ENCODE measurements at places on chromosomes 4 and X.
A peak's percentile ranks its signal among the peaks of the same experiment; 100 is the strongest.

DNA sequence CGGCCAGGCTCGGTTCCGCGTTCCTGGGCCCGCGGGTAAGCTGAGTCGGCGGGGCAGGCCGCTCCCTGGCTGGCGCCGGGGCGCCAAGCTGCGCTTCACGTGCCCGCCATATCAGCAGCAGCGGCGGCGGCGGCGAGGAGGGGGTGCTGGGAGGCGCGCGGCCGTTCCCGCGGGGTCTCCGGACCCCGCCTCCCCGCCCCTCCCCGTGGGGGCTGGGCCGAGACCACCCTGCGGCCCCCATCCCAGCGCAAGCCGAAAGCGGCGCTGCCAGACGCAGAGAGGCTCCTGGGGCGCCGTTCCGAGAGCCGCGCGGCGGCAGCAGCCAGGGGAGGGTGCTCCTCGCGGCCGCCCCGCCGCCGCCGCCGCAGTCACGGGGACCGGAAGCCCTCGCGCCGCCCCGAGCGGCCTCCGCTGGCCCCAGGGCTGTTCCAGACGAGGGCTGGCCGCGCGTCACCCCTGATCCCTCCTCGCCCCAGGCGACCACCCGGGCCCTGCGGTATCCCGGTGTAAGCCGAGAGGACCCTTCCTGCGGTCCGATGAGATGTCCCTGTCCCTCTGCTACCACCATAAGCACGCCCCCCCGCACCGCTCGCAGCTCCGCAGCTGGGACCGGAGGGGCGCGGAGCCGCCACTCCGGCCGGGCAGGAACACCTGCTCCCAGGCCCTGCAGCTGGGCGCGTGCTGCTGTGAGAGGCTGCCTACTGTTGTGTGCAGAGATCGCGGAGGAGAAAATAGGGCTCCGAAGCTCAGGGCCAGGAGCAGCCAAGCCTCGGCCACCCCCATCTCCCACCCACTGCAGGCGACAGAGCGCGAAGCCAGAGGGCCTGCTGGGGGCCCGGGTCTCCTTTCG lies 7.5 kb upstream of the BCOR start:
- DNase-seq, result no peak

GRCh38 chrX:50117476-50117875 lies 83.3 kb downstream of the AKAP4 start:
- DNase-seq, result no peak

- DNase-seq, result no peak
Observed at GRCh38 chr4:156006192-156006591, 52.5 kb upstream of the CTSO start.

- DNase-seq, result peak; percentile 65
Observed at GRCh38 chr4:82776925-82777542, 21.6 kb downstream of the SCD5 start.

DNA sequence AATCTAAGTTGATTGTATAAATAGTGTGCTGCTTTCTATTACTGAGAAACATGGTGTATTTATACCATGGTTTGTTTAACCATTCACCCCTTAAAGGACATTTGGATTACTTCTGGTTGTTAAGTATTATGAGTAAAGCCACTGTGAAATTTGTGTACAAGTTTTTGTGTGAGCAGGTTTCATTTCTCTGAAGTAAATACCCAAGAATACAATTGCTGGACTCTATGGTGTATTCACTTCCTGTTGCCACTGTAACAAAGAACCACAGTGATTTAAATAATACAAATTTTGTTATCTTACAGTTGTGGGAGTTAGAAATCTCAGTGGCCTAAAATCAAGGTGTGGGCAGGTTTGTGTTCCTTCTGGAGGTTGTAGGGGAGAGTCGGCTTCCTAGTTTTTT lies 869.6 kb downstream of the CCSER1 start:
- DNase-seq, result no peak

- peak; percentile 48 for DNase-seq
Observed at GRCh38 chr4:60805500-60806313, 394.4 kb upstream of the ADGRL3 start.

GRCh38 chr4:122584519-122584918 lies 36.3 kb downstream of the IL21 start:
- peak; percentile 84 for DNase-seq

DNA sequence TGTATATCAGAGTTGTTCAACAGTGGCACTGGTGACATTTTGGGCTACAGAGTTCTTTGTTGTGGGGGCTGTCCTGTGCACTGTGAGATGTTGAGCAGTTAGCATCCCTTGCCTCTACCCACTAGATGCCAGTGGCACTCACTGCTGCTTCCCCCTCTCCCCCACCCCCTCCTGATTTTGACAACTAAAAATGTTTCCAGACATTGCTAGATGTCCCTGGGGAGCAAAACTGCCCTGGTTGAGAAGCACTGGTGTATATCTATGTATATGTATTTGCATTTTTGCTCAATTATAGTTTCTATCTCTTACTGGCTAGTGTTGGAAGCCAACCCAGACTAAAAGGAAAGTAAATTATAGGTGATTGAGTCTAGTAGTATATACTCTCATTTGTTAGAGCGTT lies 2.4 kb downstream of the TMEM131L start:
- DNase-seq, result no peak

GRCh38 chrX:19658030-19658429 lies 142.7 kb upstream of the MAP3K15 start:
- no peak for DNase-seq

GRCh38 chr4:98583265-98583664 lies 75.1 kb downstream of the TSPAN5 start:
- no peak for DNase-seq

DNA sequence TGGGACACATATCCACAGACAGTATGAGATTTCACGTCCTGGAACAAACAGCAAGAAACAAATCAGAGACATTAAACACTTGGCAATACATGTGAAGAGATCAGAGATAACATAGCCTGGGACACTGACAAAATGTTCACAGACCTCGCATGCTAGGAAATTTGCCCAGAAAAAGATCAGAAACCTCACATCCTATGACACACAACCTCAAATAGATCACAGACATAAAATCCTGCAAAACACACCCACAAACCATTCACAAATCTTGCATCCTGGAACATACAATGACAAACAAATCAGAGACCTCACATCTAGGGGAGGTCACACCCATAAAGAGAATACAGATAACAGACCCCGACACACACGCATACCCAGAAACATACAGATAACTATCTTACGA lies 18.0 kb downstream of the SUV39H1 start:
- DNase-seq, result no peak

DNA sequence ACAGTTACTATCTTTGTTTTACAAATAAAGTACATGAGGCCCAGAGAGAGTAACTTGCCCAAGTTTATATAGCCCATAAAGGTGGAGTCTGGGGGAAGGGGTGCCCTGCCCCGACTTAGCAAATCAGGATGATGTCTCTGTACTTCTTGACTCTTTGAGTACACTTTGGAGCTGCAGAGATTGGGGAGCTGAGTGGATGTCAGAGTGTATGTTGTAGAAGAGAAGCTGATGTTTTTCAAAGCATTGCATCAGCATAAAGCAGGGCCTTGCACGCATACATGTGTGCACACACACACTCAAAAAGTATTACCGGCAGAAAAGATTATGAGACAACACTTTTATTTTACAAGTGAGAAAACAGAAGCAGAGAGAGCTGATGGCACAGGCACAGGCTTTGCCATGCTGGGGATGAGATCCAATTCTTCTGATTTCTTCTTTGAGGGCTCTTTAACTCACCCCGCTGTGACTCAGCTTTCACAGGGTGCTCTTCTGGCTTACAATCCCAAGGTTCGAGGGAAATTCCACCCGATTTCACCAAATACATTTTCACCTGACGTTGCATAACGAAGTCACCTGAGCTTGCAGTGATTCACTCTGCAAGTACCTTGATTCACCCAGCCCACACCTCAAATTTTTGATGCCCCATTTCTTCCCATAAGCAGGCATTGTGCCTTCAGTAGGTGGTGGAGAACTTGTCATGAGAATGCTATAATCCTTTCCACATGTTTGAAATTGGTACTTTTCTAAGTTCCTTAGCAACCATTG lies 292.8 kb upstream of the BOD1L1 start:
- DNase-seq, result peak; percentile 50

GRCh38 chrX:84248226-84248625 lies 60.2 kb upstream of the RPS6KA6 start:
- DNase-seq, result peak; percentile 19

DNA sequence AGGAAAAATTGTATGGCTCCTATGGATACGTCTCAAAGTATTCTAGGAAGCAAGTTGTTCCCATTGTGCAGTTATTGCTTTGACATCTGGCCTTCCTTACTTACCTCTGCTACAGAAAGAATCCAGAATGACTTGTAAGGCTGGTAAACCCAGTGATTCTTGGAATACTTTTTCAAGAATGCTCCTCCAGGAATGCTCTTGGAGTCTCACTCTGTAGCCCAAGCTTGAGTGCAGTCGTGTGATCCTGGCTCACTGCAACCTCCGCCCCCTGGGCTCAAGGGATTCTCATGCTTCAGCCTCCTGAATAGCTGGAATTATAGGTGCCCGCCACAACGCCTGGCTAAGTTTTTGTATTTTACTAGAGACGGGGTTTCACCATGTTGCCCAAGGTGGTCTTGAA lies 38.1 kb downstream of the GAB1 start:
- DNase-seq, result no peak

DNA sequence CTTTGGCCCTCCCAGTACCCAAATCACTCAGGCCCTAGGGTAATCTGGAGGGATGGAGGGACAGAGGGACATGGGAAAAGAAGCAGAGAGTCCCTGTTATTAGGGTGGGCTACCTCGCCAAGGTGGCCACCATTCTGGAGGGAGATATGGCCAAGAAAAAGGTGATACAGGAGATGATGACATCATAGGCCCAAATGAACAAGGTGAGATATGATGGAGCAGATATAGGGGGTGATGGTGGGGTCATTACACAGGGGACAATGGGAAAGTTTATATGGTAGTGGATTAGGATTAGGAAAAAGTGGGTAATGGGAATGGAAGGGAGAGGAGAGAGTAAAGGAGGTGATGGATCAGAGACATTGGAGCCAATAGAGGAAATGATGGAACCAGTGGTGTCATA lies 12.9 kb upstream of the SYP start:
- no peak for DNase-seq

DNA sequence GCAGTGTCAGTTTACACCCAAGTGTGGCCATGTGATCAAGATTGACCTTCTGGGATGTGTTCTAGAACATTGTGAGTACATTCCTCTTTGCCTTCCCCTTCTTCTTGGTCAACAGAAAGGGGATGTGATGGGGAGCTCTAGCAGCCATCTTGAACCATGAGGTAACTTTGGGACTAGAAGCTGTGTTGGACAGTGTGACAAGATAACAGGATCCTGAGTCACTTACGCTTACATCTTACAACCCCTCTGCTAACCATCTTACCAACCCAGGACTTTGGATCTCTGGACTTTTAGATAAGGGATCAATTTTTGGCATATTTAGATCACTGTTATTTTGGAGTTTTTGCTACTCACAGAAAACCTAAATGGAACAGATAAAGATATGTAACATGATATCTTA lies 625.6 kb downstream of the BCOR start:
- no peak for DNase-seq

DNA sequence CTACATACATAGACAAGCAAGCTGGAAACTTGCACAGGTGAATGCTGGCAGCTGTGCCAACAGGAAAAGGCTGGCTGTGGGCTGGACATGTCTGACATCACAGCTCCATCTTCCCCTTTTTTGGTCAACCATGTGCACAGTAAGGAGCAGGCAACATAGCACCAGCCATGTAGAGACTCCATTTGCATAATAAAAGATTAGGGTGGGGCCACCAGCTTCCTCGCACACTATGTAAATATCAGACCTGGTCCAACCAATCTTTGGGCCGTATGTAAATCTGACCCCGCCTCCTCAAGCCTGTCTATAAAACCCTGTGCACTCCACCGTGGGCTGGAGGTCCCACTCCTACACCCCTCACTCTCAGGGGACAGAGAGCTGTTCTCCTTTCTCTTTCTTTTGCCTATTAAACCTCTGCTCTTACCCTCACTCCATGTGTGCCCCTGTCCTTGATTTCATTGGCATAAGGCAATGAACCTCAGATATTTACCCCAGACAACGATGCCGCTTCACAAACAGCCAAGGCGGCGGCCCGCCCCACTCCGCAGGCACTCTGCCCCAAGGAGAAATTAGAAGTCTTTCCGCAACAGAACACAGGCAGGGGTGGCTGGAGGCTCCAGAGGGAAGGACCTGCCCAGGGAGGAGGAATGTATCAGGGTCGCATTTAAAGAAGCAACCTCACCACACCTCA lies 862.2 kb downstream of the TRIML1 start:
- DNase-seq, result no peak

- no peak for DNase-seq
Observed at GRCh38 chr4:92090887-92091286, 212.9 kb upstream of the GRID2 start.

DNA sequence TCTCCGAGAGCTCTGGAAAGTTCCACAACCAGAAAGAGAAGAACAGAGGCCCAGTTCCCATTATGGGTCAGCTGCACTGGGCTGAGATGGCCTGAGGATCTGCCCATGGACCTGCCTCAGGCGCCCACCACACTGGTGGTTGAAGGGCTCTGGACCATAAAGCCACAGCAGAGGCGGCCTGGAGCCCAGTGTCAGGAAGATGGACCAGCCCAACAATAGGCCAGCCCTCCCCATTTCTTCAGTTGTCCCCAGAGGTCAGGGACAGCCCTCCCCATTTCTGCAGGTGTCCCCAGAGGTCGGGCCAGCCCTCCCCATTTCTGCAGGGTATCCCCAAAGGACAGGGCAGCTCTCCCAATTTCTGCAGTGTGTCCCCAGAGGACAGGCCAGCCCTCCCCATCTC lies 37.2 kb upstream of the C4orf50 start:
- no peak for DNase-seq

Data from astrocyte of the spinal cord (primary cell).